ENCODE measurements at places on chromosomes 2 and 18.

DNA sequence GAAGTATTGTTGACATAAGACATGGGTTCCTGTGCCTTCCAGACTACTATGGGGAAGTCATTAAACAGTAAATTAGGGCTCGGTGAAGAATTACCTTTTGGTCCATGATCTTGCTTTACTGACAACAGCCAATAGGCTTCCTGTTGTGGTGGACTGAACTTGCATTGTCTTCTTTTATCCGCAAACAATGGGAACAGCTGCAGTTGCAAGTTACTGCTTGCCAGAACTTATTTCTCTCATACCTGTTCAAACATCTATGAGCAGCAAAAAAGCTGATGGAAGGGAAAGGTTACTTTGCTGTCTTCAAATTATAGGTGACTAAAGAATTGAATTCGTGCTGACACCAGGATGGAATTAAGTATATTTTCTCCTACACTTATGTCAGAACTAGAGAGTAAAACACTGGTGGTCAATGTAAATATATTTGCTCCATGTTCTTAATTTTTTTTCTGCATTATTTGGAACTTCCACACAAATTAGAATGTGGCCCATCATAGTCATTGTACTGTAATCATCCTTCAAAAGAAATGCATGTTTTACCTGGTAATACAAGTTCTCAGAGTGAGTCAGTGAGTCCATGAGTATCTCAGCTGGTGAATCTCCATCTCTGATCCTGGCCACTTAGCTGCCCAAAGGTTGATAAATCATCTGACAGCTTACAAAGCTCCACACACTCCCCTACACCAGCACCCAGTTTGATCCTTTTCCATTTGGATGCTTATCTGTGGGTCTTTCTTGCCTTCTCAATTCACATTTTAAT is 37.3 kb upstream of the RNF152 start:
- no peak for DNase-seq

- DNase-seq: no peak
Observed at GRCh38 chr2:1609040-1609439, 135.3 kb downstream of the PXDN start.

- DNase-seq: no peak
Observed at GRCh38 chr2:133838642-133839365, 270.5 kb upstream of the NCKAP5 start.

- no peak for DNase-seq
Observed at GRCh38 chr18:35029770-35030169, 11.4 kb upstream of the MAPRE2 start.

DNA sequence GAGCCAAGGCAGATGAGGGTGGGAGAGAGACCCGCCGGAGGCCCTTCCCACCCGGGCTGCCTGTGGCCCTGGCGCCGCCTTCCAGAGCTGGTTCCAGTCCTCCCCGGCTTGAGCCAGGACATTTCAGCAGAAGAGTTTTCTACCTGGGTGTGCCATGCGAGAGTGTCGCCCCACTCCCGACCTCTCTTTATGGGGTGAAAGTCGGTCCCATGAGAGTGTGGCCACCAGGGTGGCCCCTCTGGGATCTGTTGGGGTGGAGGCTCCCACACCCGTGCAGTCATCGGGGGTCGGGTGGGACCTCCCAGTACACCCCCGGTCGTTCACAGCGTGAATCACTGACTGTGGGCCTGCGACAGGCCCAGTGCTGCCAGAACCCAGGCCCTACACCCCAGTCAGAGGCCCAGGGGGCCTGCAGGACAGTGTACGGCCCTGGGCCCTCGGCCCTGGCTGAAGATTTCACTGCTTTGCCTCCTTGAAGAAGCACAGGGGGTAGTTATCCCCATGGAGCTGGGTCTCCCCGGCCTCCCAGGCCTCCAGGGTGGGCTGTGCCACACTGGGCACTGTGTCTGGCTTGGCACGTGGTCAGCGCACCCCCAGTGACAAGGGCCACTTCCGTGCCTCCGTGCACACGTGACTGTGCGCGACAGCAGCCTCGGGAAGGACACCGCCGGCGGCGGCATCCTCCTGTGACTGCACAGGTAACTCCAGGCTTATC is 5.9 kb downstream of the NFATC1 start:
- DNase-seq: no peak

DNA sequence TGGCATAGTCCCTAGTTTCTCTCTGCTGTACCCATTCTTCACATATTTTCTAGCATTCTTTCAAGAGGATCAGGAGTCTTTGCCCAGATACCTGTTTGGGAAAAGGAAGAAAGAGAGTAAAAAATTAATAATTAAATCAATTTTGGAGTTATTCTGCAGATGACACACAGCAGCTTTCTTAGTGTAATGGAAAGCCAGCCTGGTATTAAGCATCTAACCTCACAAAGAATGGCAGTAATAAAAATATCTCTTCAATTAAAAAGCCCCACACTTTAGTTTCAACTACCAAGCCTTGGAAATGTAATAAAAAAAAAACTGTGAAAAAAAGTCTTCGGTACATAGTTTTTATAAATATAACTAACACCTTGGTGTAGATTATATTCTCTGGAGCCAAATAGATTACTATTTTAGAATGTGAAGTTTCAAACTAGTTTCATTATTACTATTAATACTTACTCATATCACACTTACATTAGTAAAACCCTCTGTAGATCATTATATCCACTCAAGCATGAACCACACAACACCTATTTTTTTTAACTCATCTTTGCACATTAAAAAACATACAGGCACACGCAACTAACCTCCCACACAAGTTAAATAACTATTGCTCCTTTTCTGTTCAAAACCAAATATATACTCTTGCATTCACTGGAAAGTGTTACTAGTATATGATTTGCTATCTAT is 90.9 kb downstream of the GPD2 start:
- no peak for DNase-seq
